Esophagus squamous epithelium (tissue), 5 donors: ENCODE measurements at places on chromosomes 2 and 18. TPM values are rescaled to one million over a fixed set of nuclear protein-coding genes. Genes with fewer than 3 reads are reported as not detected.

- no peak for DNase-seq
These were observed 334.7 kb upstream of the CHAC2 start for GRCh38 chr2:53432936-53433335.

Gene PRKAG3
- not detected for total RNA-seq

Gene ANKRD36
- 9.3 TPM for total RNA-seq

GRCh38 chr2:197888321-197888720 is 83.9 kb downstream of the PLCL1 start:
- no peak for DNase-seq

Gene ALPP
- total RNA-seq = not detected
